ENCODE measurements at places on chromosomes 16 and 17.
A peak's percentile ranks its signal among the peaks of the same experiment; 100 is the strongest.

- no peak overlapping the region for H3K27ac ChIP-seq
- H3K36me3 ChIP-seq: no peaks in the 10 kb centered on the region
- DNase-seq: no peak
- H3K27me3 ChIP-seq: peaks cover 3% of the 10 kb centered on the region
- H3K4me1 ChIP-seq: no peaks in the 10 kb centered on the region
Observed at GRCh38 chr17:49924589-49924988, 44.4 kb upstream of the DLX4 start.

- H3K4me3 ChIP-seq: no peak overlapping the region
- H3K27me3 ChIP-seq: peaks cover 14% of the 10 kb centered on the region
- no peaks in the 10 kb centered on the region for H3K36me3 ChIP-seq
- H3K27ac ChIP-seq: no peak overlapping the region
- no peak for DNase-seq
- H3K4me1 ChIP-seq: peaks cover 2% of the 10 kb centered on the region
Observed at GRCh38 chr16:2466667-2467527, 4.2 kb upstream of the NTN3 start.

DNA sequence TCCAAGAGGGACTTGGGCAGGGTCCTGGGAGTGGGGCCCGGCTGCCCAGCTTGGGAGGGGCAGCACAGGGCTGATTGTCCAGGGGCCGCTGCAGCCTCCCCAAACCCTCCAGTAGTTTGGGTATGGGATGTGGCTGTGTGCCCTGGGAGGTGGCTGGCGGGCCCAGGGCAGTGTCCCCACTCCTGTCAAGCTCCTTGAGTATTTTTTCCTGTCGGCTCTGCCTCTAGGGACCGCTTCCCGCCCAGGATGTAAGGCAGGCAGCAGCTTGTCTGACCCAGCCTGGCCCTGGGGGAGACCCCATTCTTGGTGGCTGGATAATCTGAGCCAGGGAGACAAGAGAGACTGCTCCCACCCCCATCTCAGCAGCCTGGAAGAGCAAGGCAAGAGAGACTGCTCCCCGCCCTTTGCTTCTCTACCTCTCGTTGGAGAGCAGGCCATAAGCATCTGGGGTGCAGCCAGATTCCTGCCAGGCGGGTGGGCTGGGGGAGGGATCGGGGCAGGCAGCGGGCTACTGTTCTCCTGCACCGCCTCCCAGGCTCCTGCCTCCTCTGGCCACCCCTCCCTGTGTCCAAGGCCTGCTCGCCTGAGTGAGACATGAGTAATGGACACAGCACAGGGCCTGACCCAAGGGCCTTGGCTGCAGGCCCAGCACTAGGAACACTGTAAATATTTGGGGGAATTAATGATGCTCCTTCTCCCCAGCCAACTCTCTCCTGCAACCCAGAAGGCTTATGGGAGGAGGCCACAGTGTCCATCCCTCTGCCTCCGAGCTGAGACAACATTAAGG, 18.4 kb upstream of the ITGA3 start:
- no peaks in the 10 kb centered on the region for H3K36me3 ChIP-seq
- no peak for DNase-seq
- no peak overlapping the region for H3K4me3 ChIP-seq
- H3K4me1 ChIP-seq: no peaks in the 10 kb centered on the region
- peak overlapping the region; percentile 1 for H3K27ac ChIP-seq

- no peak overlapping the region for H3K4me3 ChIP-seq
- no peaks in the 10 kb centered on the region for H3K27me3 ChIP-seq
- H3K4me1 ChIP-seq: no peaks in the 10 kb centered on the region
- H3K27ac ChIP-seq: no peak overlapping the region
Observed at GRCh38 chr17:9672691-9673090, 27.4 kb downstream of the USP43 start.

- H3K4me1 ChIP-seq: peaks cover 4% of the 10 kb centered on the region
- H3K36me3 ChIP-seq: no peaks in the 10 kb centered on the region
- H3K27me3 ChIP-seq: no peaks in the 10 kb centered on the region
- H3K4me3 ChIP-seq: no peak overlapping the region
- peak overlapping the region; percentile 41 for H3K27ac ChIP-seq
- DNase-seq: peak; percentile 29
Observed at GRCh38 chr16:10738231-10739077, 5.2 kb upstream of the NUBP1 start.
